ENCODE measurements at places on chromosomes 13 and 19. TPM values are rescaled to one million over a fixed set of nuclear protein-coding genes. Genes with fewer than 3 reads are reported as not detected.

GRCh38 chr13:44938854-44939253 lies 50.4 kb downstream of the NUFIP1 start:
- peaks cover 10% of the 10 kb centered on the region for H3K4me1 ChIP-seq
- H3K36me3 ChIP-seq: no peaks in the 10 kb centered on the region
- no peak for DNase-seq
- H3K27ac ChIP-seq: no peak overlapping the region
- H3K4me3 ChIP-seq: no peak overlapping the region
- H3K27me3 ChIP-seq: no peaks in the 10 kb centered on the region

DNA sequence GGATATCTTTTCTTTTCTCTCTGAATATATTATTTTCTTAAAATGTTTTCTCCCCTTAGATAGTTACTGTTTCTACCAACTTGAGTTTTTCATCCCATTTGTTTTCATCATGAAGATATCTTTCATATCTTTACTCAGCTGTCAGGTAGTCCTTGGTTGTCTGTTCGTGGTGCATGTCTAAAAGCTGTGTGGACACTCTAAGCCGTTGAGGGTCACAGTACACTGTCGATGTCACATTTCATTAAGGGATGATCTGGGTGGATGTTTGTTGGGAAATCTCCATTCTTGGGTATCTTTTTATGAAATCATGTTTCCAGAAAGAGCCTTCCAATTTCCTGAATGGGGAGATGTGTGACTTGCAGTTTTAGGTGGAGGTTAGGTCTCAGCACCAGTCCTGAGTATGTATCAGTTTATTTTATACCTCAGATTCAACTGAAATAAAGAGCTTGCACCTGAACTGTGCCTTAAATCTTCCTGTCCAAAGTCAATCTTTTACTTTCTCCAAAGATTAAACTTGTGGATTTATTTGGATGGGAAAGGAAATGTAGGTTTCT lies 23.2 kb downstream of the ZMYM2 start:
- H3K4me3 ChIP-seq: no peak overlapping the region
- H3K4me1 ChIP-seq: peaks cover 11% of the 10 kb centered on the region
- no peaks in the 10 kb centered on the region for H3K36me3 ChIP-seq

DNA sequence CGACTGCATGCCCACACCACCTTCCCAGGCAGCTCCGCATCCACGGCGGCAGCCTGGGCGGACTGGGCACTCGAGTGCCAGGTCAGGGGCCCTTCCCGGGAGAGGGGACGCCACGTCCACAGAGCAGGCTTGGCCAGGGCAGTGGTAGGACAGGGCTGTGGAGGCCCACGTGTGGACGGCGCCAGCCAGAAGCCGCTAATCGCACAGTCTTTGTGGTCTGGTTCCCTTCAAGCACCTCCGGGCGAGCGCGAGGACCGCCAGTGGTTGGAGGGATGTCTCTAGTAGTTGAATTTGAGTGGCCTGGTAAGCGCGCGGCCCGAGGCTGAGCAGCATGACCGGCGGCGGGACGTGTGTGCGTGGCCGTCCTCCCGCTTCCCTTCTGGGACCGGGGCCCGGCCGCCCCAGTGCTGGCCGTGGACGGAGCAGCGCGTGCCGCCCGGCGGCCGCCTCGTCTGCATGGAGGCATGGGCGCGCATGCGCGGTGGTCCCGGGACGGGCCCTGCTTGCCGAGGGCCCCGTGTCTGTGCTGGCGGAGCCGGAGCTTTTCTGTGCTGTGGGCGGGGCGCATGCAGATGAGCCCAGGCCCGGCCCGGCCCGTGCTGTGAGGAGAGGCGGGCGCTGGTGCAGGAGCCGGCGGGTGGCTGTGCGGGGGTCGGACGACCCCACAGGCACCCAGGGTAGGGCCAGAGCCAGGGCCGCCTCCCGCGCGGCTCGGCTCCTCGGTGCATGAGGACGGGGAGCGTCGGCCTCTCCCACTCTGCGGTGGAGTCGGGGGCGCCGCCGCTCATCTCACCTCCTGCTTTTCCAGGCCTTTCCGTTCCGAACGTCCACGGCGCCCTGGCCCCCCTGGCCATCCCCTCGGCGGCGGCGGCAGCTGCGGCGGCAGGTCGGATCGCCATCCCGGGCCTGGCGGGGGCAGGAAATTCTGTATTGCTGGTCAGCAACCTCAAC lies 8.6 kb downstream of the PTBP1 start:
- peaks cover 32% of the 10 kb centered on the region for H3K4me1 ChIP-seq
- H3K36me3 ChIP-seq: peaks cover 77% of the 10 kb centered on the region
- no peak overlapping the region for H3K4me3 ChIP-seq
- no peak overlapping the region for H3K27ac ChIP-seq
- DNase-seq: no peak

DNA sequence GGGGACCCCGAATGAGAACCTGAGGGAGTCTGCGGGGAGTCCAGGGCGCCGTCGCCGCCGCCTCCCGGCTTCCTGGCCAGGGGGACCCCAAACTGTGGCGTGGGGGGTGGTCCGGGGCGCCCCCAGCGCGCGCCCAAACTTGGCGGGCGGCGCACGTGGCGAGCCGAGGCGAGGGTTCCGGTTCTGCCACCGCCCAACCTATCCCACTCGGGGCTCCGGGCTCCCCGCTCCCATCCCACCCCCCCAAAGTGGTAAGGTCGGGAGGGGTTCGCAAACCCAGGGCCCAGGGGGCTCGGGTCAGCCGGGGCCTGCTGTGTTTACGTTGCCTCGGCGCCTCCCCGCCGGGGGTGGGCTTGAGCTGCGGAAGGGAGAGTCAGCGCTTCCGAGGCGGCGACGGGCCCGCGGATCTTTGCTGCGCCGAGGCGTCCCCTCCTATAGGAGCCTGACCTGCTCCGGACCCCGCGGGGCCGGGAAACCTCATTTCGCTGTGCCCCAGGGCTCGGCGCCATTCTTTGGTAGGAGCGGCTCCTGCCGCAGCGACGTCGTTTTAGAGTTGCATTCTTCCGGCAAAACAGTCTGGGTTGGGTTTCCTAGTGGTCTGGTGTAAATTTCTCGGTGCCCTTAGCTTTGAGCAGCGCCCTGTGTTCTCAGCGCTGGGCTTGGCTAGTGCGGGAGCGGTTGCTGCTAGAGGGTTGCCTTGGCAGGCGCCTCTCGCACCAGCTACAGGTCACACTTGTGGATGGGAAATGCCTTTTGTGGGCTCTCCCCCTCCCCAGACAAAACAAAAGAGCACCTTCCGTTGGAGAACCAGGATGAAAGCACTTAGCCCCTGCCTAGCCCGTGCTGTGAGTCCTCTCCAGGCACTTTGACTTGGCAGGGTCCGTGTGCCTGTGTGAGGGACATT lies 1.2 kb downstream of the DAZAP1 start:
- no peaks in the 10 kb centered on the region for H3K27me3 ChIP-seq
- no peaks in the 10 kb centered on the region for H3K36me3 ChIP-seq
- peak overlapping the region; percentile 90 for H3K4me3 ChIP-seq

DNA sequence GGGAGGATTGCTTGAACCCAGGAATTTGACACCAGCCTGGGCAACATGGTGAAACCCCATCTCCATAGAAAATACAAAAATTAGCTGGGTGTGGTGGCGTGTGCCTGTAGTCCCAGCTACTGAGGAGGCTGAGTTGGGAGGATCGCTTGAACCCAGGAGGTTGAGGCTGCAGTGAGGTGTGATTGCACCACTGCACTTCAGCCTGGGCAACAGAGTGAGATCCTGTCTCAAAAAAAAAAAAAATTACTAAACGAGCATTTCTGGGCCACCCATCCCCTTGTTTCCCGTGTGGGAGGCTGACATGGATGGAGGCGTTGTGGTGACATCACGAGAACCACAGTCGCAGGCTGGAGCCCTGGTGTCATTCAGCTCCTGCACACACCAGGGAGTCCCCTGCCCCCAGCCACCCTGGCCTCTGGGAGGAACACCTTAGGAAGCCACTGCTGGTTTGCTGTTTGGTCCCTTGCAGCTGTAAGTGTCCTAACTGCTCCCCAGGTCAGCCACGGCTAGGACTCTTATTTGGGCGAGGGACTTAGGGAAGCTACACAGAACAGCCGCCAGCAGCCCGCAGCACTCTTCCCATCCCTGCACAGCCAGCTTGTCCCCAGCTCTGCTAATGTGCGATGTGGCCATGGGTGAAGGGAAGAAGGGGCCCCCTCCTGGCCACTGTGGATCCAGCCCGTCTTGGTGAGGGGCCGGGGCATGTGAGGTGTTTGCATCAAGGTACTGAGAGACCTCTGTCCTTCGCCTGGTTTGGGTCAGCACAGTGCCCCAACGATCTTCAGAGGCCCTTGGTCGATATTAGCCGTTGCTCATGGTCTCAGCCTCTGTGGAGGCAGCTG lies 12.7 kb downstream of the NKPD1 start:
- no peaks in the 10 kb centered on the region for H3K36me3 ChIP-seq
- DNase-seq: no peak
- peaks cover 18% of the 10 kb centered on the region for H3K4me1 ChIP-seq
- no peak overlapping the region for H3K27ac ChIP-seq

DNA sequence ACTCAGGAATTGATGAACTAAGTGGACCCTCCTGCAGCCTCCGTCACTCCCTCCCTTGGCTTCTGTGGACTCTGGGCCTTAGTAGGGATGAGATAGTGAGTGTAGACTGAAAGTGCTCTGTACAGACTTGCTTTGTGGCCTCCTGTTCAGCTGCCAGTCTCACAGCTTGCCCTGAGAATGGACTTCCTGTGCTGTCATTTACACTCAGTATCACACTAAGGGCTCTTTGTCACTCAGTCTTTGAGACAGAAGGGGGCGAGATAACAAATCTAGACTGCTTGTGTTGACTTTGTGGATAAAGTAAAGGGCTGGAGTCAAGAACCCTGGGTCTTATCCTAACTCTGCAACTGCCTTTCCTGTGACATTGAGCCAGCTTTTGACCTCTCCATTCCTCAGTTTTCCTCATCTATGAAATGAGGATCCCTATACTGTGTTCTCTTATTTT lies 21.0 kb upstream of the SPRY2 start:
- H3K4me3 ChIP-seq: no peak overlapping the region
- no peak overlapping the region for H3K27ac ChIP-seq
- no peaks in the 10 kb centered on the region for H3K36me3 ChIP-seq
- H3K27me3 ChIP-seq: no peaks in the 10 kb centered on the region
- no peak for DNase-seq

DNA sequence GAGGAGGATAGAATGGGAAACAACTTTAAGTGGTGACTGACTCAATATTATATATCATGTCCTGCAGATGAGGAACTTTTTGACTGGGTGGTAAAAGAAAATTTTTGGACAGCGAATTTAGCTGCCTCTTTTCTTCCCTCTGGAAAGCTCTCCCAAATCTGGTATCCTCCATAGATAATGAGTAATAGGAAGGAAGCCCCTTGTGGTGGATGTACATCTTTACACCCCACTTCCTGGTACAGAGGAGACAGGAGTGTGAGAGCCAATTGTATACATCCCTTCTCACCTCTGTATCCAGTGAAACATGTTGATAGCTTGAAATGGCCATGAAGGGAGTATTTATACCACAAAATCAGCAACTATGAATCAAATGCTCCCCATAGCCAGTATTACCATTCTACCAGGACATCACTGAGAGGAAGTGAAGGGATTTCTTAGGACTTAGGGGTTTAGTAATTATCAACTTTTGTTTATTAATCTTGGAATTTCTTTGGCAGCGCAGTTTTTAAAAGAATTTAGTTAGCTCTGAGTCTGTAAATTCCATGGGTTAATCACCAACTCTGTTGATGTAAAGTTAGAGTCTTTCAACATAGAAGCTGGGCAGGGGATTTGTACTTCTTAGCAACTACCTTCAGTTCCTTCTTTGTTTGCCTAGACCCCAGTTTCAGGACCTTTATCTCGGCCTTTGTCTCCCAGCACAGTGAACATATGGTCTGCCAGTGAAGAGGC lies 17.0 kb upstream of the TDRD3 start:
- no peaks in the 10 kb centered on the region for H3K36me3 ChIP-seq
- no peak overlapping the region for H3K27ac ChIP-seq
- no peak for DNase-seq
- no peaks in the 10 kb centered on the region for H3K27me3 ChIP-seq

DNA sequence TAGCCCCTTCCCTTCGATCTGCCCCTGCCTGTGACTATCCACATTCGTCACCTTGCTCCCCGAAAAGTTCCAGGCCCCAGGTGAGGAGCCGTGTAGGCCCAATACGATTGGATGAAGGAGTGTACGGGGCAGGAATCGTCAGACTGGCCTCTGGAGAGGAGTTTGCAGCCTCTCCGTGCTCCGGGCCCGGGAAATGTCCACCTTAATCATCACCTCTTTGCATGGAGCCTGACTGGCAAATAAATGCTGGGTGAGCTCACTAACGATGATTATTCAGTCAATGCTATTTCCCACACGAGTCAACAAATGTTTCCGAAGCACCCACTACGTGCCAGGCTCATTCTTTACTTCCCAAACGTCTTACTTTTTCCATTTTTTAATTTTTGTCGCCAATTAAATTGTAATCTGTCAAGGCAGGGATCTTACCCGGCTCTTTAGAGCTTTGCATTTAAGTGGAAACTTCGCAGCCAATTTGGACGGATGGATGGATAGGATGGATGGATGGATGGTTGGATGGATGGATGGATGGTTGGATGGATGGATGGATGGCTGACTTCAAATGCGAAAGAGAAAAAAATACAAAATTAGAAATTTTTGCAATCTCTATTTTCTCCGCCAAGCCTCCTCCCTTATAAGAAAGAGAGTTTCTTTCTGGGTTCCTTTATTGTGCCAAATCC lies 45.8 kb downstream of the TGDS start:
- no peaks in the 10 kb centered on the region for H3K27me3 ChIP-seq
- peak; percentile 90 for DNase-seq
- peak overlapping the region; percentile 82 for H3K4me3 ChIP-seq
- peak overlapping the region; percentile 91 for H3K27ac ChIP-seq
- H3K4me1 ChIP-seq: peaks cover 9% of the 10 kb centered on the region
- no peaks in the 10 kb centered on the region for H3K36me3 ChIP-seq

GRCh38 chr13:46778890-46779289 lies 18.1 kb downstream of the ESD start:
- H3K4me3 ChIP-seq: no peak overlapping the region
- no peak for DNase-seq
- peaks cover 54% of the 10 kb centered on the region for H3K36me3 ChIP-seq

- no peaks in the 10 kb centered on the region for H3K4me1 ChIP-seq
- no peaks in the 10 kb centered on the region for H3K27me3 ChIP-seq
- H3K27ac ChIP-seq: no peak overlapping the region
- H3K4me3 ChIP-seq: no peak overlapping the region
- DNase-seq: no peak
- H3K36me3 ChIP-seq: no peaks in the 10 kb centered on the region
Measured at GRCh38 chr13:110841406-110841805, 73.5 kb downstream of the ANKRD10 start.

GRCh38 chr19:6241056-6241455 lies 38.7 kb downstream of the MLLT1 start:
- H3K27me3 ChIP-seq: no peaks in the 10 kb centered on the region
- H3K4me3 ChIP-seq: no peak overlapping the region
- no peaks in the 10 kb centered on the region for H3K36me3 ChIP-seq
- H3K4me1 ChIP-seq: peaks cover 81% of the 10 kb centered on the region

The RFXAP gene
- total RNA-seq: 7.4 TPM

The CGB1 gene
- not detected for total RNA-seq

Data from vagina (tissue), 2 donors.